ENCODE measurements at places on chromosomes 4 and X. TPM values are rescaled to one million over a fixed set of nuclear protein-coding genes. Genes with fewer than 3 reads are reported as not detected.

- DNase-seq, result no peak
Measured at GRCh38 chrX:73615022-73615421, 52.0 kb downstream of the CHIC1 start.

DNA sequence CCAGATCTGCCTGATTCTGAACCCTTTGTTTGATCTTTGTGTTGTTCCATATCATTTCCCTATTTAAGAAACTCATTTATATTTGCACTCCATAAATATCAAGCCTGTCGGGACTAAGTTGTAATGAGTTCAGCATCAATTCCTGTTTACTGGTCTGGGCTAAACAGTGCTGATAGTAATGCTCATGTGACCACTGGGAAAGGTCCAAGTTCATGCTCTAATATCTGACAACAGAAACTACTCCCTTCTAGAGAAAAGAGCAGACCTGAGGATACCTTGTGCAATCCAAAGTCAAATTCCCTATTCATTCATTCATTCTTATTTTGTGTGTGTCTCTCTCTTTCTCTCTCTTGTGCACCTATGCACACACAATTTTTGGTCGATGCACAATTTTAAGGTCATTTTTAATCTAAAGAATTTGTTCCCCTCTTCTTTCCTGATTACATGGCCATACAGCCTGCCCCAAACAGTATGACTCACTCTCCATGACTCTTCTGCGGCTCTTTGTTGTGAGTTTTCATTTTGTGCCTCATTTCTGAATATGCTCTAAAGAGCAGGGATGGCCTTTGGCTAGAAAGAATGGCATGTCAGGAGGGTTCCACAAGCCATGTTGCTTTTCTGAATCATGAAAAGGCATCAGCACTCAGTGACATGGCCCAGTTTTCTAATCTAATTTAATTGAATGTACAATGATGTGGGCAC lies 664.3 kb downstream of the RPA4 start:
- no peak for DNase-seq

DNA sequence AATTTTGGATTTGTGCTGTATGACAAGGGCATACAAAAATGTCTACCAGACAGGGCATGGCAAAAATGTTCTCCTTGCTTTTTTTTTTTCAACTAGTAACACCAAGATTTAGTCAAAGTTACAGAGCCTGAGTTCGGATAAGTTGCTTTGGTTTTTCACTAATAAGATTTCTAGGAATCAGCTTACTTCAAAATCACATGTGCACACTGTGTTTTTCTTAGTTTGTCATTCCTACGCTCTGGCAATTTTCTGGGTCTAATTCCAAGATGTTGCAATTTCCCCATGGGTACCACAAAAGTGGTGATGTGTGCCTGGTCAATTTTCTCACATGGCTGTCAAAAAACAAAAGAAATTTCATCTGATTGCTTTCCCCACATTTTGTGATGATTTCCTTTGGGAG lies 6.3 kb downstream of the C1QTNF7 start:
- no peak for DNase-seq

The SOX3 gene
- 0.10 TPM for polyA plus RNA-seq

The CLGN gene
- polyA plus RNA-seq, result 2.6 TPM

GRCh38 chr4:177222781-177223180 lies 86.9 kb upstream of the NEIL3 start:
- no peak for DNase-seq

DNA sequence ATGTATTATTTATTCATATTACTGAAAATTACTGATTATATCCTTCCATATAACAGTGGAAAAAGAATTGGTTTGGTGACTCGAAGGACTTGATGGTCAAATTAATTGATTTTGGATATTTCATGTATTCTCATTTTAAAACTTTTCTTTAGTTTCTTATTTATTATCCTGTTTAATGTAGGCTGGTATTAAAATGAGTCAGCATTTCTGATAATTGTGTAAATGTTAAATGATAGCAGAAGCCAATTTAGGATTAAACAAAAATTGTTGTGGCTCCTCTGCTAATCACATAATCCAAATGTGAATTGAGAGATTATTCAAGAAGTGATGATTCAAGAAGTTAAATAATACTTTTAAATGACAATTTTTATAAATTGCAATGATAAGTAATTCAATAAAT lies 38.7 kb downstream of the PDLIM5 start:
- DNase-seq, result no peak

The TEC gene
- 1.1 TPM for polyA plus RNA-seq

DNA sequence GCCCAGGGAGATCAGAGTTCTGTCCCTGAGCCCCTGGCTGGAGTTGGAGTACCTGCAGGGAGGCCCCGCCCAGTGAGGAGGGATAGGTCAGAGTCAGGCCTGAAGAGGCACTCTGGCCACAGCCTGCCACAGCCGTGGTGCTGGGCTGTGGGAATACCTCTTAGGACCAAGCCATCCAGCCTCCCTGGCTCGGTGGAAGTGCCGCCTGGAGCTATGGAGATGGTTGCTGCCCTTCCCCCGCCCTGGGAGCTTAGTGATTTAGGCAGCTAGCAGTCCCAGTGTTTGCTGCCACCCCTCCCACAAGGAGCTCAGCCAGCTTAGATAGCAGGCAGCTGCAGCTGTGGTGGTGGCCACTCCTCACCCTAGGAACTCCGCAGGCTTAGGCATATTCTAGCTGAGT lies 446.3 kb upstream of the GNPDA2 start:
- DNase-seq, result no peak
